Mesenchymal stem cell (in vitro differentiated cells and primary cell): ENCODE measurements at places on chromosomes 11 and 22.
A peak's percentile ranks its signal among the peaks of the same experiment; 100 is the strongest.

DNA sequence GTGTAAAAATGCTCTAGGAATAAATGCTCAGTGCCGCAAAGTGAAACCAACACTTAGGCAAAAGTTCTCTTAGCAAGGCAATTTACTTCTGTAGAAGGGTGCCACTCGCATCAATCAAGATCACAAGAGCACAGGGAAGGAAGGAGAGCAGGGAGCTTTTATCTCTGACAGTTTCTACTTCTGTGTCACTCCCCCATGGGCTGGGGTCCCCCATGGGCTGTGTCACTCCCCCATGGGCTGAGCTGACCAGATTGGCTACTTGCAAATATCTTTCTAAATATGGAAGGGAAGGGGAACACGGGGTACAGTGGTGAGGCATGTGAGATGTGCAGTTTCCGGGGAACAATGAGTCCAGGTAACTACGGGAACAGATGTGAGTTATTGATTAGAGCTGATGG is 397 bp downstream of the OR52N2 start:
- DNase-seq = peak; percentile 2

DNA sequence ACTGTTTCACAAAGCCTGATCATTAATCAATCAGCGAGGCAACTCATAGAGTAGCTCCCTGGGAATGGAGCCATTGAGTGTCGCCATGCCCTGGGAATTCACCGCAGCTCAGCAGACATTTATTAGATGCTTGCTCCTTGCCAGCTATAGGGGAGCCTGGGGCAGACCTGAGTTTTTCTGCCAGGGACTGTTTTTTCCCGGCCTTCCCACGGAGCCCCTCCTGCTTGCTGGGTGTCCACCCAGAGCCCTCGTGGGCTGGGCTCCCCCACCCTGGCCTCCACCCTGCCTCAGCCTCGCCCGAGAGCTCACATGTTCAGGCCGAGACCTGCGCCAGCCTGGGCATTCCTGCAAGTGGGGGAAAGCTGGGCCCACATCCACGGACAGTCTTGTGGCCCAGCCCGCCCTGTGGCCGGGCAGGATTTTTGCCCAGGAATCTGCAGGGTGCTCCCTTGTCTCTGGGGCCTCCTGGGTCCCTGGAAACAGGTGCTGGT is 64.9 kb downstream of the SMIM38 start:
- no peak for DNase-seq

GRCh38 chr11:34855754-34856095 is 60.5 kb downstream of the APIP start:
- no peak for DNase-seq

DNA sequence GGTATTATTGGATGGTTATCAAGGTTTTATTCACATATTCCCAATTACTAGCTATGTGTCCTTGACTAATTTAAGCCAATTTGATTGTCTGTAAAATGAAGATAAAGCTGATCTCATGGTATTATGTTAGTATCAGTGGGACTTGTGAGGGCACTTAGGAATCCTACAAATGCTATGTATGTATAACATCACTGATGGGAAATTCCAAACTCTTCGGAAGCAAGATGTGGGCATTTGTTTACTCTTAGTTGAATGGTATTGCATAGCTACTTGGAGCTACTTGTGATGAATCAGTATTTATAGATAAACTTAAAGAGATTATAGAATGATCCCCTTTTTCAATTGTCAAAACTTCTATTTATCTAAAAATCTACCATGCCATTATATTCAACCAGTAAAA is 239.9 kb downstream of the CNTN5 start:
- DNase-seq = peak; percentile 43

GRCh38 chr11:9273376-9274336 is 8.5 kb upstream of the DENND5A start:
- peak; percentile 89 for DNase-seq

- no peak for DNase-seq
These were observed 19.6 kb downstream of the CD5 start for GRCh38 chr11:61121917-61122316.

DNA sequence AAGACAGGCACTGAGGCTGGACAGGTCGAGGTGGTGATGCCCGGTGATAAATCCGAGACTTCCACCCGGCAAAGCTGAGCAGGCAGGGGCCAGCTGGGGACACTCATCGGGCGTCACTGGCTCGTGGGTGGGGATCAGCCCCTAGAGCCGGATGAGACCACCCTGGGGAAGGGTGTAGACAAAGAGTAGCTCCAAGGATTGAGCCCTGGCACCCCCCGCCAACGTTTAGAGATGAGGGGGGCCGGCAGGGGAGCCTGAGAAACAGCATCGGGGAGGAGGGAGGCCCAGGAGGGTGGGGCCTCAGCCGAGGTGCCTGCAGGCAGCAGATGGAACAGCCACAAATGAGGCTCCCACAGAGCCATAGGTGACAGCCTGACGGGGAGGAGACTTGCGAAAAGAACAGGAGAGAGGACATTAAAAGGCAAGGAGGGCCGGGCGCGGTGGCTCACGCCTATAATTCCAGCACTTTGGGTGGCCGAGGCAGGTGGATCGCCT is 27.4 kb upstream of the CBX7 start:
- DNase-seq = no peak

DNA sequence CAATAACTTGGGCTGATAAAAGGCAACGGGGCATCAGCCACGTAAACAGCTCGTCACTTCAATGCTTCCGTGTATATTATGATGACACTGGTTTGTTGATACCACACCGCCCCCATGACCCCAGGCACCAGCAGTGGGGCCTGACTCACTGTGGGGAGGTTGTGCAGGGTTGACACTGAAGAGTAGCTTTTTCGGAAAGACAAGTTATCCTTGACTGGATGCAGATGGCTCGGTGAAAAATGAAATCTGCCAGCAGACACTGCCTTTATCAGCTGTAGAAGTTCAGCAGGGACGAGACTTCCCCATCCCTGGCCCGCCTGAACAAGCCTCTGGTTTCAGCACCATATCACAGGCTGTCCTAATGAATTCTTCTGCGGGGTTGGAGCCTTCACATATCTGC is 55.6 kb downstream of the WT1 start:
- DNase-seq = no peak

DNA sequence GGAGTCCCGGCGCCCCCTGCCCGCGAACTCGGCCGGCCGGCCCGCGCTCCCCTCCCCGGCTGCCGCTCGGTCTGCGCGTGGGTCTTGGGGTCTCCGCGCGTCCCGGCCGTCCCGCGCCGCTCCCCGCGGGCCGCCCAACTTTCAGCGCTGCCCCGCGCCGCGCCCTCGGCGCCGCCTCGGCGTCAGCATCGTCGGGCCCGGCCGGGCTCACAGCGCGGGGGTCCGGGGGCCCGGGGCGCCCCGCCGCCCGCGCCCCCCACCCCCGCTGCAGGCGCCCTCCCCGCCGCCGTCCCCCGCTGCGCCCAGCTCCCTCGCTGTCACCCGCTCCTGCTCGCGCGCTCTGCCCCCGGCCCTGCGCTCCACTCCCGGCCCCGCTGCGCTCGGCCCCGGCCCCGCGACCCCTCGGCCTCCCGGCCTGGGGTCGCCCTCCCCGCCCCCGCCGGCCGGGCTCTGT is at the start of gene KCNJ4:
Gene KCNJ4, minus strand, starts transcription at position 124 of the 454 bp plus-strand sequence. CDS start 27,067 bp downstream, outside the sequence.
- no peak for DNase-seq

DNA sequence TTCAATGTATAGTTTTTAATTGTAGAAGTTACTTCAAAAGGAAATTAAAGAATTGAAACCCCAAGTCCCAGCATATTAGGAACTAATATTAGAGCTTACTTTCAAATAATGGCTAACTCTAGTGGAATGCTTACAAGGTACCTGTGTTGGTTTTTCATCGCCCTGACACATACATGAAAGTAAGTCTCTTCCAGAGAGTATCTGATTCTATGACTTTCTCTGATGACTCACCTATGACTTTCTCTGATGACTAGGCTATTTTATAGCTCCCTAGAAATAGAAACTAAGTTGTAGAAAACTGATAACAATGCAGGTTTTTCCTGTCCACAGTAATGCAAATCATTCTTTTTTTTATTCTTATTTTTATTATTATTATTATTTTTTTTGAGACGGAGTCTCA is 33.6 kb upstream of the MMP7 start:
- peak; percentile 75 for DNase-seq

- DNase-seq = no peak
These were observed 16.4 kb downstream of the RPL27A start for GRCh38 chr11:8698917-8699441.

DNA sequence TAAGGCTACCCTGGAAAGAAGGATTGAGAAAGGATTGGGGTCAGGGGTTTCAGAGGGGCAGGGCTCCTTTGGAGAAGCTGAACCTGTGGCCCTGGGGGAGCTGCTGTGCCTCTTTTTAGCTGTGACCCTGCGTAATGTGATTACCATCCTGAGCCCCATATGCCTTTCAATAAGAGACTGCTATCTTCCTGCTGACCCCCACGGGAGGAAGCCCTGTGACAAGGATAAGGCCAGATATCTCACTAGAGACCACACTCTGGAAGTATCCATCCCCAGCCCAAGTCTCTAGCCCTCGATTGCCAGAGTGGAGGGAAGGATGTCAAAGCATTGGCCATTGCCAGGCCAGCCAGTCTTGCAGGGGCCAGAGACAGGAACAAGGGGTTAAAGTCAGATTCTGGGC is 4.8 kb upstream of the SLC39A13 start:
- no peak for DNase-seq

DNA sequence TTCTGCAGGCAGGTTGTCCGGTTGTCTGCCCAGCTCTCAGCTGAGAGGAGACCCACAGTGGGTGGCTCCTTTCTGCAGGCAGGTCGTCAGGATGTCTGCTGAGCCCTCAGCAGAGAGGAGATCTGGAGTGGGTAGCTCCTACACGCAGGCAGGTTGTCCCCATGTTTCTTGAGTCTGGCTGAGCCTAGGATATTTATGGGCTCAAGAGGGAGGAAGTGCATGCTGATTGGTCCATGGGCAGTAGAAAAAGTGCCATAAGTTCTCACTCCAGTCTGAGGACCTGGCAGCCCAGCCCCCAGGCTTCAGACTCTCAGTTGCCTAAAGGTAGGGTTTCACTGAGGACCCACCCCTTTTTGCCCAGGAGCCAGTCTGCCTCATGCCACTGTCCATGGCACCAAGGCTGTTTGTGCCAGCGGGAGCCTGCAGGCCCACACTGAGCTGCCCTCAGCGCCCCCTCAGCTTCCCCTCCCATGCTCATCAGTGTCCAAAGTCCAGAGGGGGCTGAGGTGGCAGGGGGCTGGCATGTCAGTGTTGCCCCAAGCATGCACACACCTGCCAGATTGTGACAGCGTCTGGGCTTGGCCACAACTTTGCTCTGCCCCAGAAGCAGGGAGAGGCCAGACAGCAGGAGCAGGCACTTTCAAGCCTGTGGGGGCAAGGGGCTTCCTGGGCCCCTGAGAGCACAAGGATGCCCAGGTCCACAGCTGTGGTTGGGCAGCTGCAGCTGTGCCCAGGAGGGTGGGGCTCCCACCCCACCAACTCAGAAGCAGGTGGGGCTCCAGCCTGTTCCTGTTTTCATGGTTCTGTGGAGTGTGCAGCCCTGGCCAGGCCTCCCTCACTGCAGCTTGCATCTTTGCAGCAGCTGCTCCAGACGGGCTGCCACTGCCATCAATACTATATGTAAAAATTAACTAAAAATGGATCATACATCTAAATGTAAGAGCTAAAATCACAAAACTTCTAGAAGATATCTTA is 3.8 kb upstream of the RNF141 start:
- no peak for DNase-seq

GRCh38 chr11:12430954-12431595 is 53.7 kb downstream of the PARVA start:
- DNase-seq = peak; percentile 87

GRCh38 chr11:113261709-113262475 is 52.5 kb upstream of the TTC12 start:
- DNase-seq = peak; percentile 13

DNA sequence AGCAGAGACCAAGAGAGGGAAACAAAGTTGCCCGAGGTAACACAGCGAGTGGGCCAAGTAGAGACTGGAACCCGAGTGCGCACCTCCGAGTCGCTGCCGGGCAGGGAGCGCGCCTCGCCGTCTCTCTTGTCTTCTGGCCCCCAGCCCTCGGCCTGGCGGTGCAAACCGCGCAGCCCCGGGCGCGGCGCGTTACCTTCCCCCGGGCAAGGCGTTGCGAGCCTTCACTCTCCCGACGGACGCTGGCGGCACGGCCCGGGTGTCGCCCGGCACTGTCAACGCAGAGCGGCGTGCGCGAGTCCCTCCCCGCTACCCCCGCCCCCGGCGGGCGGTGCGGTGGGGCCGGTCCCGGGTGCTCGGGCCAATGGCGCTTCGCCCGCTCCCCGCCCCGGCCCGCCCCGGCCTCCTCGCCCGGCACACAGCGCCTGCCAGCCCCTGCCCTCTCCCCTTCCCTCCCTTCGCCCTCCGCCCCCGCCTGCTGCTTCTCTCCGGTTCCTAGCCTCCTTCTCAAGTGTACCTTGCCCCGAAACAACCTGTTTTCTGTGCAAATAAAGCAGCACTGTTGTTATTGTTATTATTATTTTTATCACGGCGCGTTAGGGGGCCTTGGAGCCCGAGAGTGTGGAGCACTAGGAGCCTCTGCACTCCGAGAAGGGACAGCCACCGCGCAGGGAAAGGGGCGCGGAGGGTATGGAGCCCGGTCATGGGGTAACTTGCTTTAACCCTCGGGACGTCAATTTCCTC is at the start of gene SYTL2:
Gene SYTL2, minus strand, starts transcription at position 271 of the 741 bp plus-strand sequence. CDS start 53,416 bp downstream, outside the sequence.
- DNase-seq = peak; percentile 54

- no peak for DNase-seq
These were observed 16.2 kb downstream of the PIWIL4 start for GRCh38 chr11:94583213-94583865.

DNA sequence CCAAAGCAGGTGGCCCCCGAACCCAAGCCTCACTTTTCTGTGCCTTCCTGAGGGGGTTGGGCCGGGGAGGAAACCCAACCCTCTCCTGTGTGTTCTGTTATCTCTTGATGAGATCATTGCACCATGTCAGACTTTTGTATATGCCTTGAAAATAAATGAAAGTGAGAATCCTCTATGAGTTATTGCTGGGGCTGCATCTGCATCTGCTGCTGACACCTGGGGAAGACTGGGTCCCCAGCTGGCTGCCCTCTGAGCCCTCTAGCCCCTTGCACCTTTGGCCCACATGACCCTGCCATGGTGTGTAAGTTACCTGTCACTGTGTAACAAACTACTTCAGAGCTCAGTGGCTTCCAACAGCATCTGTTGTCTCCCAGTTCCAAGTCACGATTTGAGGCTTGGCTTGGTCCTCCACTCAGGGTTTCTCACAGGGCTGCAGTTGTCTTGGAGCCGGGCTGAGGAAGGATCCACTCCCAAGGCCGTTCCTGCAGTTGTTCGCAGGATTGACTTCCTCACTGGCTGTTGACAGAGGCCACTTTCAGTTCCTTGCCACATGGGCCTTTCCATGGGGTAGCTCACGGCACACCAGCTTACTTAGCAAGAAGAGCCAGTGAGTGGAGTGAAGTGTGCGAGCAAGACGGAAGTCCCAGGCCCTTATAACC is 13.5 kb upstream of the UVRAG start:
- DNase-seq = no peak

GRCh38 chr22:37411655-37412054 is 15.6 kb downstream of the ELFN2 start:
- DNase-seq = no peak

- no peak for DNase-seq
These were observed 2.1 kb downstream of the TNNI2 start for GRCh38 chr11:1840780-1841480.

DNA sequence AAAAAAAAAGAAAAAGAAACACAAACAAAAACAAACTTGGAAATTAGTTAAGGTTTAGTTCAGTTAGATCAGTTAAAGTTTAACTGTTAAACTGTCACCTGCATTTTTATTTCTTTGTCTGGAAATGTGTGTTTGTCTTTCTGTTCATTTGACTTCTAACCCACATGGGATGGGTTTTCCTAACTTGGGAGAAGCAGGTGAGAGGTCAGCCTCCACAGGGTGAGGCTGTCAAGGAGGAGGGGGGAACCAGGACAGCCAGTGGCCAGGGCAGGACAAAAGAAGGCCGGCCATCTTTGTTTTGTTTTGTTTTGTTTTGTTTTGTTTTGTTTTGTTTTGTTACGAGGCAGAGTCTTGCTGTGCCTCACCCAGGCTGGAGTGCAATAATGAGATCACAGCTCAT is 13.4 kb upstream of the GCAT start:
- DNase-seq = no peak

- DNase-seq = no peak
These were observed 32.3 kb downstream of the TPBGL start for GRCh38 chr11:75272821-75273301.
